ENCODE measurements at places on chromosomes 12 and 14.

DNA sequence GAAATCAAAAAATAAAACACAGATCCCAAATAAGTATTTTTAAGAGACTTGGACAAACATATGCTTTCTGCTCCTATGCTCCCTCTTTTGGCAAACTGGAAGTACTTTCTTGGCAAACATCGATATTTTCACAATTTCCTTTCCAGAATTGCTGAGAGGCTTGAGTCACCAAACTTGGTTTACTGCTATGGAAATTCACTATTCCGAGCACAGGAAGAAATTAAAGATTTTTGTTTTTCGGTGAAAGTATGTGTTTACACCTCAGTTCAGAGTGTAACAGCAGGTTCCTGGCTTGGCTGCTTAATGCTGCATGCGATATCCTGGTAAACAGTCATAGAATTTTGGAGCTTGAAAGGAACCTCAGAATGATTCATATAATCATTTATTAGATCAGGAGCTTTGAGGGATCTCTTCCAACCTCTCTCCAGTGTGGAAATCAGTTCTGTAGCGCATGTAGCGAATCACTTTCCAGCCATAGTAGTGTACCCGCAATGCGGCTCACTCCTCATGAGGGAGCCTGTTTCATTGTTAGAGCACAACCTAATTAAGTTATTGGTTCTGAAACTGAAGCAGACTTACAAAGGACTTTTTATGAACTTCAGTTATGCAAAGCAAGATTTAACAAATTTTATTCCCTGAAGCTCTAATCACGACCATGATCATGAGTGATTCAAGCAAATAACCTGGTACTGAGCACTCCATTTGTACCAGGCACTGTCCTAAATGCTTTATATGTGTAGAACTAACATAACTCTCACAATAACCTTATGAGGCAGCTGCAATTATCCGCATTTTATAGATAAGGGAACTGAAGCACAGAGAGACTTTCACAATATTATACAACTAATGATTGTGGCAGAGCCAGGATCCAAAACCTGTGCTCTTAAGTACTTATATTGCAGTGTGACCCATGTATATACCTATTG lies 56.4 kb upstream of the ATP2A2 start:
- no peak for DNase-seq

DNA sequence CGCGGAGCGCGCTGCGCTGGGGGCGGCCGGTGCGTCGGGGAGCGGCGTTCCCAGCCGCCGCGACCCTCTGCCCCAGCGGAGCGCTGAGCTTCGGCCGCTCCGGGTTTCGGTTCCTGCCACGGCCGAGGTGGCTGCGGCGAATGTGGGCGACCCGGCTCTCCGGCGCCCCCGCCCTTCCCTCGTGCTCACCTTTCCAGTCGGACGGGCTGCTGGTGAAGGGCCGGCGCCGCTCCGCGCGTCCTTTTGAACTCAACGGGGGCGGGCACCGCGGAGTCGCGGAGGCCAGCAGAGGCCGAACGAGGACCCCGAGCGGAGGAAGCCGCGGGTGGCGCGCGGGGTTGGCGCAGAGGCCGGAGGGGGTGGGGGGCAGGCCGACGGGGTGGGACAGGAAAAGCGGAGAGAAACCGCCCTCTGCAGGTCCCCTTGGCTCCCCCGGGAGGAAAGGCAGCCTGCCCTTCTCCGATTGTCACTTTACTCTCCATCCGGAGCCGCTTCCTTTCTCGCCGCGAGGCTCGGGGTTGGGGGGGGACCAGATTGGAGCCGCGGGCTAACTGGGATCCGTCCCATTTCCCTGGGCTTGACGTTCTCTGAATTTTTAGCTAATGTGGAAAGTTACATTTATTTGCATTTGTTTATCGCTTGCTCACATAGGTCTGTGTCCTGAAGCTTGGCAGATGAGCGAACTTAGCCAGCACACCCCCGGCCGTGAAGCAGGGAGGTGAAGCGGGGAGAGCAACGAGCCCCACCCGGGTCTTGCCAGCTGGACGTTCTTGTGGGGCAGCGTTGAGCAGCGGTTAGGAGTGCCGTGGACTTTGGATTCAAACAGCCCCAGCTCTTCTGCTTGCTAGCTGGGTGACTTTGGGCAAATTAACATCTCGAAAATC lies at the start of gene SMAGP:
Gene SMAGP (minus strand): TSS at position 349 of the 884 bp plus-strand sequence. CDS start 1,137 bp downstream, outside the sequence.
- peak; percentile 45 for DNase-seq

- no peak for DNase-seq
Observed at GRCh38 chr12:2397356-2398045, 344.7 kb downstream of the CACNA1C start.

GRCh38 chr12:18551106-18551505 lies 186.7 kb downstream of the PLCZ1 start:
- no peak for DNase-seq

GRCh38 chr12:85559127-85559526 lies 277.1 kb downstream of the RASSF9 start:
- no peak for DNase-seq

GRCh38 chr12:63898764-63899337 lies 54.4 kb downstream of the SRGAP1 start:
- DNase-seq, result no peak

DNA sequence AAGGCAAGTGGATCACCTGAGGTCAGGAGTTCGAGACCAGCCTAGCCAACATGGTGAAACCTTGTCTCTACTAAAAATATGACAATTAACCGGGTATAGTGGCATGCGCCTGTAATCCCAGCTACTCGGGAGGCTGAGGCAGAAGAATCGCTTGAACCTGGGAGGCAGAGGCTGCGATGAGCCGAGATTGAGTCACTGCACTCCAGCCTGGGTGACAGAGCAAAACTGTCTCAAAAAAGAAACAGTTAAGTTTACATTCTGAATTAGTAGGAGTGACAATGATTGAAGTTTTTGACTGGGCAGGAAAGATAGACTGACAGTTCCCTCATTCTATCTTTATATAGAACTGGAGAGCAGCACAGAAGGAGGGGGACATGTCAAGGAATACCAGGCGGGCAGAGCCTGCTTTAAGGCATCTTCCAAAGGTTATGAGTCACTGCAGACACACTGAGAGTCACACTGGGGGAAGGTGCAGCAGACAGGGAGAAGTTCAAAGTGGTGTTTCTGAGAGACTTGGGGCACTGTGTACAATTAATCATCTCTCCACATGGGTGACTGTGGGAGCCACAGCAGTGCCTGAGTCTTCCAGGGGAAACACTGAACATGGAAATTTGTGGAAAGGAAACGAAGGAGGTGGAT lies 42.8 kb upstream of the RNASE3 start:
- DNase-seq, result no peak

DNA sequence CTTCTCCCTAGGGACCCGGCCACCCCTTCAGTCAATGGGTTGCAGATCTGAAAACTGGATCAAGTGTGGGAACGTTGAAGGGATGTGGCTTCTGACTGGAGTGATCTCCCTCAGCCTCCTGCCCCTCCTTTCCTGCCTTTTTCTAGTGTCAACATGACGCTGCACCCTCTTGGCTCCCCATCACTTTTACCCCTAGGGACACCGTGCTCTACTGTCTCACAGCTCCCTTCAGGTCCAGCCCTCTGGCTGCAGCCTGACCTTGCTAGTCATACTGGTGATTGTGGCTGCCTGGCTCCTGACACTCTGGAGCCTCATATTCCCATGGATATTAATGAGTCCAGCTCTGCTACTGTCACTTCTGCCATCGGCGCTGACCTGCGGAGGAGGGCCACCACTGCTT lies 51.5 kb upstream of the RASSF3 start:
- no peak for DNase-seq

DNA sequence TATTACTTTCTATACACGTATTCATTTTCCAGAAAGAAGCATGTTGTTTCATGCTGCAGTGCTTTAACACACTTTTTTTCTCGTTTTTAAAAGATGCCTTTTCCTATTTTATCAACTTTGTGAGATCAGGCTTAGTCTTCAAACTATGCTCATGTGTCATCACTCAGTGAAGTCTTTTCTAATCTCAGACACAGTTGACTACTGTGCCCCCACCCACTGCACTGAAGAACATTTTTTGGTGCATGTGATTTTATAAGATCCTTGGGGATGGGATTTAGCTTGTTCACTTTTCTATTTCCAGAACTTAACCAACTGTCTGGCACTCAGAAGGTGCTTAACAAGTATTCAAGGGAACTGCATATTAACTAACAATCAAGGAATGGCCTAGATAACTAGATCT lies 85.5 kb downstream of the CDK17 start:
- DNase-seq, result no peak

- DNase-seq, result no peak
Observed at GRCh38 chr12:57579011-57579410, 12.0 kb upstream of the PIP4K2C start.

DNA sequence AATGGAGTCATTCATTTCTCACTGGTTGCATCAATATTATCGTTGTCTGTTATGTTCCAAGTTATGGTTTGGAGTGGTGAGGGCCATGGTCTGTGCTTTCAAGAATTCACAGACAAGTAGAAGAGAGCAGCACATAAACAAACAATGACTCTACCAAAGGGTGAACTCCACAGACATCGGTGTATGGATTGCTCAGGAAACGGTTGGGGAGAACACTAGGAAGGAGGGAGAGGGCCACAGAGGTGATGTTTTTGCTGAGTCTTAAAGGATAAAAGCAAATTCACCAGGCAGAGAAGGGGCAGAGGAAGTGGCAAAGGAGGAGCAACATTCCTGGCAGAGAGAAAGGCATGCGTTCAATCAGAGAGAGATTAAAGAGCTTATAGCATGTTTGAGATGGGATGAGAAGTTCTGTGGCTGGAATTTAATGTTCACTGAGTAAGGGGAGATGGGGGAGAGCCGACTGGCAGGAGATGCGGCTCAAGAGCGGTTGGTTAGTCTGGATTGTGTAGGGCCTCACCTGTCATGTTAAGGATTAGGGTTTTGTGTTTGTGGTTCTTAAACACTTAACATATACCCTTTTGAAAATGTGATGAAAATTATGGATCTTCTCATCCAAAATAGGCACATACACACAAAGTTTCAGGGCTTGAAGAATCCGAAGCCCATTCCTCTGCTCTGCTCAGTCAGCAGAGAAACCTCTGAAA lies 42.3 kb upstream of the FRMD6 start:
- DNase-seq, result no peak

GRCh38 chr12:42315108-42315507 lies 10.8 kb downstream of the ZCRB1 start:
- DNase-seq, result no peak

DNA sequence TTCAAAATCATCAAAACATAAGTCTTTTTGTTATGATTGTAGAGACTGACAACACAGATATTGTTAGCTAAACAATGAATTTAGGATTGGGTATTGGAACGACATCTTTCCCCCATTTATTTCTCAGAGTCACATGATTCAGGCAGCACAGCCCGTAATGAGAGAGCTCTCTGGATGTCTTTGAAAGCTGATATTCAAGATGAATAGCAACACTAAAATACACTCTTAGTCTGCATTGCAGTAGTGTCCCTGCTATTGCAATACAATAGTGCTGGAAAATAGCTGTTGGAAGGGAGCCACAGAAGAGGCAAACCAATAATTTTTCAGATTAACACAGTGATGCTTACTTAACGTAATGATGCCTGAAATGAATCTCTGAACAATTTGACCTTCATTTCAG lies 9.9 kb downstream of the GTSF1 start:
- no peak for DNase-seq

DNA sequence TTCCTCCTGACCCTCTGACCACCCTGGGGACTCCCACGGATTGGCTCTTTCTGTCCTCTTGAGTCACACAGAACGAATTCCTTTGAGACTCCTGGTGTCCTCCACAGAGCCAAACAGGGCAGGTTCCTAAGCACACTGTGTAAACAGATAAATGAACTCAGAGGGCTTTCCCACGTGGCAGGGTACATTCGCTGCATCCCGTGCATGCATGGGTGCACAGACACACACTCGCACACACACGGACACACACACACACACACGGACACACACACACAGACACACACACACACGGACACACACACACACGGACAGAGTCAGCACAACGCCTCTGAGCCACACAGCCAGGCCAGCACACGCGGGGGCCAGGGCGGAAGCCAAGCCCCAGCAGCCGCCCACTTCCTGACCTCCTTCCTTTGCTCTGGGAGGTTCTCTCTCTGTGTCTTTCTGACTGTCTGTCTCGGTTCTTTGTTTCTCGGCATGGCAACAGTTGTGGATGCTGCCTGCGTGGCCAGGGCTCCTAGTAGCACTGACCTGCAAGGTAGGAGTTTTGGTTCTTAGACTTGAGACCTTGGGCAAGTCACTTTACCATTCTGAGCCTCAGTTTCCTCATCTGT lies 706 bp downstream of the CRACR2A start:
- DNase-seq, result peak; percentile 77

- peak; percentile 51 for DNase-seq
Observed at GRCh38 chr12:117854339-117855012, 114.3 kb downstream of the KSR2 start.

DNA sequence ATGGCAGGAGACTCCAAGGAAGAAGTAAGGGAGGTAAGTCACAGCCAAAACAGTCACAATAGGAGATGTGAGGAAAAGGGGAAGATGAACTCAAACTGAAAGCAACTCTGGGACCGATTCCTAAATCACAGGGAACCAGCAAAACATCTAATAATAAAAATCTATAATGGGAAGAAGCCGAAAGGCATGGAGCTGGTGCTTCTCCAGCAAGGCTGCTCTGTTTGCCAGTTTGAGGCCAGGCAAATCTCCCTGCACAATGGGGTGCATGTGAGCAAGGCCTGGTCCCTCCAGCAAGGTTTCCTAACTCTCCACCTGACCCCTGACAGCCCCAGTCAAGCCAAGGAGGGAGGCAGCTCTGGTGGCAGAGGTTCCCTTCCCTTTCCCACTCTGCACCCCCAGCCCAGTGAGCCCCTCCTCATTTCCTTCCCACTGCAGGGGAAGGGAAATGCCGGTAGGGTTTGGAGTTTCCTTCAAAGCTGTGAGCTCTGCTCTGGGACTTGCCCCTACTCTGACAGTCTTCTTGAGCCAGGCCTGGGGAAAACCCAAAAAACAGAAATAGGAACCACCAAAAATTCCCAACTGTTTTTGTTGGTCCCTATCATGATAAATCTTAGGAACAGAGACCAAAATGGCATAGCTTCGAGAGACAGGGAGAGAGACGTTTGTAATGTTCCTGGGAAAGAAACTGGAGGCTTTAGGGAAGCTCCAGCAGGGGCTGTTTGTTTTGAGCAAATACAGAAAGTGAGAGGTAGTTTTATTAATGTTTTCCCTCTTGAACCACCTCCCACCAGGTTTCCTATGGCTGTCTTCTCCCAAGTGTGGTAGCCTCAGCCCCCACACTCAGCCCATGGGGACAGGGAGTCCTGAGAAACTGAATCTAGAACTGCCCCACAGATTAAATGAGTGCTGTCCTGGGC lies 34.6 kb downstream of the FMNL3 start:
- DNase-seq, result no peak
